ENCODE measurements at places on chromosomes 6 and 20.
A peak's percentile ranks its signal among the peaks of the same experiment; 100 is the strongest.

DNA sequence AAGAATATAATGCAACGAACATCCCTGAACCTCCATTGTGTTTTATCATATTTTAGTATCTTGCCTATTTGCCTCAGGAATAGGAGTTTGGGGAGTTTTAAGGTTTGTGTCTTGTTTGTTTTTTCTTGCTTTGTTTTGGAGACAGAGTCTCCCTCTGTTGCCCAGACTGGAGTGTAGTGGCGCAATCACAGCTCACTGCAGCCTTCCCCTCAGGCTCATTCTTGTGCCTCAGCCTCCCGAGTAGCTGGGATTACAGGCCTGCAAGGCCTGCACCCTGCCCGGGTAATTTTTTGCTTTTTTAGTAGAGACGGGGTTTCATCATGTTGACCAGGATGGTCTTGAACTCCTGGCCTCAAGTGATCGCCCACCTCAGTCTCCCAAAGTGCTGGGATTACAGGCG lies 63.3 kb upstream of the CARMIL1 start:
- DNase-seq: no peak

- DNase-seq: no peak
These were observed 72.2 kb downstream of the SENP6 start for GRCh38 chr6:75673884-75674283.

DNA sequence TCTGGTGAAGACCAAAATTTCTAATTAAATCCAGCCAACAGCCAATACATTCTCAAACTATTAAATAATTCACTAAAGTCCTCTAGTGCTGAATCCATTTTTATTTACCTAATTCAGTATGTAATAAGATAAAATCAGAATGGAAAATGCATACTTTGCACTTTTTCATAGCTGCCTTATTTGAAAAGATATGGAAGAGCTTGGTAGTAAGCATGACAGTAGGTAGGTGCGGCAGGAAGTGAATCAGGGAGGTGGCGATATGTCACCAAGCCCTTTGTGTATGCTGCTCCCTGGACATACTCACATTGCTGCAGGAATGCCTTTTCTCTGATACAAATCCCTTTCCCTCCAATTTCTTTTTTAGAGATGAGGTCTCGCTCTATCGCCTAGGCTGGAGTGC lies 10.2 kb upstream of the TGM3 start:
- no peak for DNase-seq

- DNase-seq: no peak
These were observed 164.1 kb downstream of the TFAP2A start for GRCh38 chr6:10250655-10251220.

- DNase-seq: no peak
These were observed 55.8 kb downstream of the ERMARD start for GRCh38 chr6:169807229-169807628.

DNA sequence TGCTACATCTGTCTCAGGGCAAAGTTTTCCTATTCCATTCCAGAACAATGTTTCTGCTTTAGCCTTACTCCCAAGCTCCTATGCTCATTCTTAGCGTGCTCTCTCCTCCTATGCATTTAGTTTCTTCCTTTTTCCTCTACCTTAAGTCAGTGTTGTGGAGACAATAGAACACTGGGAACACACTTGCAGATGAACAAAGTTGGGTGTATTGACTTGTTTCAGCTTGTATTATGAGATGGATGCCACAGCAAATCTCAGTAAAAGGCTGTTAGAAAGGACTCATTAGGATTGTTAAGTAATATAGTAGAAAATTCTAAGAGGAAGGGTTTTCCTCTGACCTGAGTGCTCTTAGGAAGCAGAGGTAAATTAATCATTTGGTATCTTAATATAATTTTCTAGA lies 48.4 kb downstream of the BMP5 start:
- DNase-seq: no peak

- DNase-seq: no peak
These were observed 21.8 kb downstream of the LMBRD1 start for GRCh38 chr6:69774740-69775584.

GRCh38 chr6:122619309-122619708 lies 9.1 kb downstream of the PKIB start:
- no peak for DNase-seq

DNA sequence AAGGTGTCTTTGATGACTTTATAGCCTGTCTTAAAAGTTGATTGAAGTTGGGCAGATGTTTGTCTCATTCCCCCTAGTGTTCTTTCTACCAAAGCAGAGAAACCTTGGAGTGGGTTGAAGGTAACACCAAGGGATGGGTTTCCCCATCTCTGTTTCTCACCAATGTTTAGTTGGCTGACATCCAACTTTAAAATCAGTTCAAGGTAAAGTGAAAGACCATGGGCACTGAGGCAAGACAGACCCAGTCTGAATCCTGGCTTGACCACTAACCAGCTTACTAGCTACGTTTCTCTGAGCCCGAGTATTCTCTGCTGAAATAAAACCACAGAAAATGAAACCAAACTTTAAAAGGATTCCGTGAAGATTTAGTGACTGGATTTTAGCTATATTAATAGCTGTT lies 258.9 kb downstream of the KIF16B start:
- DNase-seq: no peak

DNA sequence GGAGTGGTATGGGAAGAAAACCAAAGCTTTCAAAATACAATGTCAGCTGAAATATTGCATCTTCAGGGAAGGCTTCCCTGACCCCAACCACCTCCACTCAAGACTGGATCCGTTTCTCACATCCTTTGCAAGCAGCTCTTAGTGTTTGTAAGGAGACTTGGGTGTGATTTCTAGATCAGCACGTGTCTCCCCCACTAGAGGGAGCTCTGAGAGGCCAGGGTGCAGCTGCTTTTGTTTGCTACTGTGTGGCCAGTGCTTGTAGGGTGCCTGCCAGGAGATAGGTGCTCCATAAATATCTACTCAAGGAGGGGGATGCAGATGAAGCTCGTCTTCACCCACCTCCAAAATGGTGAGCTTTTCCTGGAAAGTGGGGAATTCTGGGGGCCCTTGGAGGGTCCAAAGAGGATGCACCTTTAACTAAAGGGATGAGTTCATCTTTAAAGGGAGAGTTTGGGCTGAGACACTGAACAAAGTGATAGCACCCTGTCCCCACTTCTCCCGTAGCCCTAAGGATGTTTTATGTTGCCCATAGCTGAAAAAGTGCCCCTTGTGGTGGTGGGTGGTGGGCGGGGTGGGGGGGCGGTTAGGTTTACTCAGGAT lies 52.6 kb upstream of the MAFB start:
- DNase-seq: peak; percentile 64

GRCh38 chr6:108134213-108134970 lies 31.4 kb upstream of the NR2E1 start:
- no peak for DNase-seq

GRCh38 chr20:45221076-45221475 lies at the start of gene SEMG2:
Gene SEMG2 (plus strand): TSS chr20:45221373. CDS start chr20:45221390, 17 bp downstream.
- no peak for DNase-seq

GRCh38 chr6:140174524-140174923 lies 800.1 kb upstream of the CITED2 start:
- DNase-seq: no peak

GRCh38 chr6:101912311-101912710 lies 518.8 kb downstream of the GRIK2 start:
- DNase-seq: no peak

- DNase-seq: no peak
These were observed 5.5 kb upstream of the TFAP2D start for GRCh38 chr6:50707652-50708300.

DNA sequence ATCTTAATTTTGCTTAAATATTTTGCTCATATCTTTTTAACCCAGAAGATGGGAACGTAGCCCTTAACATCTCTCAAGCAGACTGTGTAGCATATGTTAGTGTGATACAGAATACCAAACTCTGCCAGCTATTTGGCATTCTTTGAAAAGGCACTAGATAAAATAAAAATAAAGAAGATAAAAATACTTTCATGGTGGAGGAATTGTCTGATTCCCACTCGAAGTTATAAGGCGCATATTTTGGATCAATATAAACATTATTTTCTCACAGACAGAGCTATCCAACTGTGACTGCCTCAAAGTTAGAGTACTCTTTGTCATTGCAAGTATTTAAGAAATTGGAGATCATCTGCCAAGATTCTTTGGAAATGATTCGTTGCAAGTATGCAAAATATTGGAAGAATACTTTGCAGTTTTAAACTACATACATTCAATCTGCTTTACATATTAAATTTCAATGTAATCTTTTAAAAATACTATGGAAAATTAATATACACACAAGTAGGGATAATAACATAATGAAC lies 10.8 kb upstream of the EEF1E1 start:
- DNase-seq: no peak

GRCh38 chr6:167211881-167212712 lies 54.3 kb upstream of the GPR31 start:
- DNase-seq: no peak

DNA sequence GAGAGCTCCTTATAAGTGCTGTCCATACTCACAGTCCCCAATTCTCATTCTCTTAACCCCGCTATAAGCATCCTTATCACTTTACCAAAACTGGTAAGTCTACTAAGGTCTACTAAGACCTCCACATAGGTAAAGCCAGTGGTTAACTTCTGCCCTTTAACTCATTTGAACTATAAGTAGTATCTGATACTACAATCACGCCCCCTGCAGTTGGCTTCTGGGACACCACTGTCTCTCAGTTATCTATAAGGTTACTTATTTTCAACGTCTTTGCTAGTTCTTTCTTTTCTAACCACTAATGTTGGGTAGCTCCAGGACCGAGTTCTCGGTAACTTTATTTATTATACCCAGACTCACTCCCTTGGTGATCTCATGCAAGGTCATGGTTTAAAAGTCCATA lies 142.6 kb downstream of the ARHGAP18 start:
- DNase-seq: peak; percentile 15

GRCh38 chr20:59824711-59825562 lies 108.5 kb downstream of the SYCP2 start:
- DNase-seq: no peak

DNA sequence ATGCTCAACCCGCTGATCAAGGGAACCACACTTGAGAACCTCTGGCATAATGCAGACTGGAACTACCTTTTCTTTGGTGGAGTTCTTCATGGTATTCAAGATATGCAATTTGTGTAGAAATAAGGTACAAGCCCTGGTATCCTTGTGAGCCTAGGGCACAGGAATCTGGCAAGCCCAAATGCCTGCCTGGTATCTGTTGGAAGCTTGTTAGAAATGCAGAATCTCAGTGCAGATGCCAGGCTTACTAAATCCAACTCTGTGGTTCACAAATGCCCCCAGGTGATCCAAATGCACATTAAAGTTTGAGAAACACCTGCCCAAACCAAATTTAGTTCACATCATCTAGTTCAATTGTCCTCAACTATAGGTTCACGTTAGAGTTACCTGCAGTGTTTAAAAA lies 159.8 kb upstream of the LAMP5 start:
- no peak for DNase-seq

GRCh38 chr6:147204060-147204785 lies at the start of gene STXBP5:
Gene STXBP5 (plus strand): TSS chr6:147204417. CDS start chr6:147204533, 116 bp downstream.
- DNase-seq: no peak

DNA sequence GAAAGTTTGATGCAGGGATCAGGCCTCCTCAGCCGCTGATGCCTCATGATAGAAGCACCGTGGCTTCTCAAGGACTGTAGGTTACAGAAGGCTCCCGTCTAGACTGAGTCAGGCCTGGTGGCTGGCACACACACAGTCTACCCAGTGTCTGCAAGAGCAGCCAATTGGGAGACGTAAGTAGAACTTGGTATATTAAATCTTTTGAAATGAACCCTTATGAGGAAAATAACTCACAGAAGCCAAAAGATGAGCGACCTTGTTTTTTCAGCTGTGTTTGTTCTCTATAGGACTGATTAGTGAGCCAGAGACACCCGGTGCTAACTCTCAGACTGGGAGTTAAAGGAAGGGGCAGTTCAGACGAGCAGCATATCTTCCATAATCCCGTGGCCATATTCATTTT lies 5.9 kb upstream of the PDE10A start:
- DNase-seq: no peak

DNA sequence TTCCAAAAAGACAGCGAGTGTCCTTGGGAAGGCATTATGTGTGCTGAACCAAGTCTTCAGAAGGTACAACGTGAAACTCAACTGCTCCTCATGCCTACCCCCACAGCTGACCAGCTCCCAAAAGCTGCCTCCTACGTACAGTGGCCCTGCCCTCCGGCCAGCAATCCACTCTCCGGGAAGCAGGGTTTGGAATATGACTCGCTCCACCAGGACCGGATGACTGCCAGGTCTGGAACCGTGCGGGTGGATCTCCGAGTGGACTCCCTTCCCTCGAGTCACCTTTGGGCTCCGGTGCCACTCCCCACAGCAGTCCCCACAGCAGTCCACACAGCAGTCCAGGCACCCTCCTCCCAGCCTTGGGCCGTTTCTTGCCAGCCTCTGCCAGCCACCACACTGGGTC lies 4.3 kb downstream of the ZBTB46 start:
- DNase-seq: no peak

DNA sequence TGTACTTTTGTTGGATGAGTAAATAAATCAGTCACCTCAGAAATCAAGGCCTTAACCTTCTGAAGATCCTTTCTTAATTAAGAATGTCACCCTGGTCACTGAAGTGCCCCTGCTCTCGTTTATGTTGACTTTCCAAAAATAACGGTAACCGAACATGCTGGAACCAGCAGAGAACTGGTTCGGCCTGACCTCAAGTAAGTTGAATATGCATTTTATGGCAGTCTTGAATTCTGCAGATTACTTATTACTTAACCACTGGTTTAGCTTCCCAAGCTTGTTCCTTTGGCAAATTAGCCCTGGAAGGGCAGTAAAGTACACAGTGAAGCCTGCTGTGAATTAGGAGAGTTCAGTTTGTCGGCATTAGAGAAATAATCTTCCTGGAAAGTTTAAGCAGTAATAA lies 12.2 kb downstream of the MAPRE1 start:
- no peak for DNase-seq

DNA sequence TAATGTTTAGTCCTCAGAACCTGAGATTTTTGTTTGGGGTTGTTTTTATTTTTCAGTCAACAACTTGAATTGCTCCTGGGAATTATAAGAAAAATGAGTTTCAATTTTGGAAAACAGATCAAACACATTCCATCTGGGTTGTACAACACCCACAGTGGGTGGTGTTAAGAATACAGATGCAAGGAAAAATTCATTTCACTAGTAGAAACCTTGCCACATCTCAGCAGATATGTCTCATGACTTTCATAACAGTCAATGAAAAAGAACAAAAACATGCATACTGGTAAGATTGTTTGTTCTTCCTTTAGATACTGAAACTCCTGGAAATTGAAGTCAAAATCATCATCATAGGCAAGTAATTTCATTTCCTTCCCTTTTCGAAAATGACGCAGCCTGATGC lies 78.9 kb downstream of the MOXD1 start:
- no peak for DNase-seq

- DNase-seq: no peak
These were observed 277.1 kb downstream of the SYNE1 start for GRCh38 chr6:152360034-152360433.
